COR-L47 (cell line): ENCODE measurements at places on chromosomes 2 and 18.

GRCh38 chr2:128686881-128687555 is 368.4 kb upstream of the HS6ST1 start:
- no peak for DNase-seq

DNA sequence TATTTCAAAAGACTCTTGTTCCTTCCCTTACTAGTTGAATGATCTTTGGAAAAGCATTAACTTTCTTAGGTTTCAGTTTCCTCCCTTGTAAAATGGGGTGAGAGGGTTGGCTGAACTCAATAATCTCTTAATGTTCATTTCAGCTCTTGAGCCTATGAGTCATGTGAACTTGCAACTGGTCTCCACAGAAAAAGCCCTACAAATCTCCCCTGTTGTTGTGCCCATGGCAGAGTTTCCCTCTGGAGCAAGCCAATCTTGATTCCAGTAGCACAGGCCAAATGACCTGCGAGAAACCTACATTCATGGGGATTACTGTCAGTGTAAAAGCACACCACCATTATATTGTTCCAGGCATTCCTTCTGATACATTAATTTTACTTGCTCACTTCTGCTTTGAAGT is 388.9 kb downstream of the ALK start:
- no peak for DNase-seq

GRCh38 chr2:168614172-168615018 is 158.3 kb downstream of the CERS6 start:
- no peak for DNase-seq

- no peak for DNase-seq
Measured at GRCh38 chr2:135227386-135227785, 175.3 kb downstream of the RAB3GAP1 start.

DNA sequence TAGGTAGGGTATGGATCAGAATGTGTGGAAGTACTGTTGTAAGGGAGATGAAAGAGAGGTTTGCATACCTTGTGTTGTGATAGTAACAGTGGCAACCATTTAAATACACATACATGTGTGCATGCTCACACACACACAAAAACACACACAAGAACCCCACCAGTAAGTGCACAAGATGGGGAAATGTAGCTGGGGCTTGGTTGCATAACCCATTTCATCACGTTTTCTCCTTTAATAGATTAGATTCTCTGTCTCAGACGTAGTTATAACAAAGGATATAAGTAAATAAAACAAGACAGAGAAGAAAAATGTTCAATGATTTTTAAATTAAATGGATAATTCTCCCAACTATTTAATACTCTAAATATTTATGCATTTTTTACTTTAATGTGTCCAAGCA is 13.4 kb downstream of the ARHGAP15 start:
- DNase-seq, result no peak

GRCh38 chr2:238439917-238440316 is 13.2 kb downstream of the ASB1 start:
- no peak for DNase-seq

GRCh38 chr2:176128982-176129796 is at the start of gene HOXD8:
TSS of gene HOXD8 (plus strand) at chr2:176129705. CDS start at chr2:176130367, 662 bp downstream.
- peak; percentile 64 for DNase-seq

- peak; percentile 30 for DNase-seq
Measured at GRCh38 chr2:207768168-207768865, 1.4 kb downstream of the FZD5 start.

DNA sequence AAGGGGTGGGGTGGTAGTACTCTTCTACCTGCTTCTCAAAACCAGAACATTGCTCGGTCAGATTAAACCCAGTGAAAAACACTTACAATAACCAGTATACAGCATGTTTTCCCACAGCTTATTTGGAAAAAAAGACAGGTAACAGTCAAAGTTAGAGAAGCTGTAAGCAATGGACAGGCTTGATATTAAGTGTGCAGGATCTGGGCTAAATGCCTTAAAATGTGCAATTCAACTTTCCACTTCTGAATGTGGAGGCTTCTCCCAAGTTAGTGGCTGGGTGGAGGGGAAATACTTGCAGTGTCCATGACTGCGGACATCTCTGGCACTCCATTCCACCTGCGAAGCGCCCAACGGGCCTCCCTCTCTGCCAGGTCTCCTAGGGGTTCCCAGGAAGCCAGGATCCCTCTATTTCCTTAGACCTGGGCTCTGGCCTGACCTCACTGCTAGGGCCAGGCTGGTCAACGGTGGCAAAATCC is 5.3 kb downstream of the ZEB2 start:
- DNase-seq, result no peak

- no peak for DNase-seq
Measured at GRCh38 chr18:62170857-62171256, 16.0 kb downstream of the PIGN start.

DNA sequence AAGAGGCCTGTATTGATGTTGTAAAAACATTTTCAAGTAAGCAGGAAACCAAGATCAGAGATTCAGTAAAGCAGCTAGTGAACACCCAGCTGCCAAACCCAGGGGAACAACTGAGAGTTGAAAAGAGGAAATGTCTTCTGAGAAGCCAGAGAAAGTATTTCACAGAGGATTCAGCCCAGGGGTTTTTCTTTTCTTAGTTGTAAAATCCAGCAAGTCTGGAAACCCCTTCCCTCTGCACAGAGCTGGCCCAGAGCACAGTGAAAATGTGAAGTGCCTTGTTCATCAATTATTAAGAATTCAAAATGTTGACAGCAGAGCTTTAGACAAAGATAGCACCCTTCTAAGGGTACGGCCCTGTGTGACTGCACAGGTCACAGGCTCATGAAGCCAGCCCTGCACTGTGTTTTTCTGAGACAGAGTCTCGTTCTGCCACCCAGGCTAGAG is 28.4 kb downstream of the AFF3 start:
- DNase-seq, result no peak

DNA sequence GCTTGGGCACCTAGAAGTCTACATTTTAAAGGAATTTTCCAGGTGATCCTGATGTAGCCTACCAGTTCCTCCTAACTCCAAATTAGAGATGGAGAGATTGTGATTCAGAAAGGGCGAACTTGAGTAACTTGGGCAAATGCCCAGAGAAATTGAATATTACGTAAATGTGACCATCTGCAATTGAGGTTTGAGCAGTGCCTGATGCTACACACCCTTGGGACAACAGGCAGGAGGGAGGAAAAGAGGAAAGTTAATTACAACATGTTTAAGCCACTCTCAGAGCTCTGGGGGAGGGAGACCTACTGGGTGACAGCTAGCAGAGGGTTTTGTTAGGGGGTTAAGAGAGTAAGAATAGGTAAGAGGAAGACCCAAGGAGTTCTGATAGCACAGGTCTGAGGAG is 208.9 kb downstream of the LPIN1 start:
- no peak for DNase-seq

DNA sequence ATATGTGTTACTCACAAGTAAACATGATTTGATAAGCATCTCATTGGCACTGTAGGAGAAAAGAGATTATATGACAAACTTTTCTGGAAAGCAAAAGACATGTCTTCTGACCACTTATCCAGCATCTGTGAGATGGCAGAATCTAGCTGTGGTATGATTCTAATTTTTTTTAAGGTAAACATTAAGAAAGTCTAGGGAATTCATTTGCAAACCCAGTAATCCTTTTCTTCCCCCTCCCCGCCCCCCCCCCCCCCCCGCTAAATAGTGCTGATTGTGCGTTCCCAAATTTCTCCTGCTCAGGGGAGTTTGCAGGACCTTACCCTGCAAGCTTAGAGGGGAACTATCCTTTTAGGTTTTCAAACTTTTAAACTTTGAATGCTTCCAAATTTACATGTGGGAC is 12.1 kb downstream of the MRPL44 start:
- DNase-seq, result no peak

DNA sequence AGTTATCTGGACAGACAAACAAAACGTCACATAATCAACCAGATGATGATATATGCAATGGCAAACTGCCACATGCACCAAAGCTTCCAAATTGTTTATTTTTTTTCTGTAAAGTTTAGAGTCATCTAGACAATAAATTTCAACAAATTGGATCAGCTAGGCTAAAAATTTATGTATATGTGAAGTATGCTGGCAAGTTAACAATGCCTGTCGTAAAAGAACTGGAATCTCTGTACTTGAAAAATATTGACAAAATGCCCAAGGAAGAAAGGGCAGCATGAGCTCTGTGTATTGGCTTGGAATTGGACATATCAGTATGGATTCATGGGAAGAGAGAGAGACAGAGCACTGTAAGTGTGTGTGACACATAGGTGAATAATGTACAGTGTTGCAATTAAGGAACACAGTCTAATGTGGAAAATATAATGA is 309.8 kb downstream of the ERBB4 start:
- DNase-seq, result no peak

DNA sequence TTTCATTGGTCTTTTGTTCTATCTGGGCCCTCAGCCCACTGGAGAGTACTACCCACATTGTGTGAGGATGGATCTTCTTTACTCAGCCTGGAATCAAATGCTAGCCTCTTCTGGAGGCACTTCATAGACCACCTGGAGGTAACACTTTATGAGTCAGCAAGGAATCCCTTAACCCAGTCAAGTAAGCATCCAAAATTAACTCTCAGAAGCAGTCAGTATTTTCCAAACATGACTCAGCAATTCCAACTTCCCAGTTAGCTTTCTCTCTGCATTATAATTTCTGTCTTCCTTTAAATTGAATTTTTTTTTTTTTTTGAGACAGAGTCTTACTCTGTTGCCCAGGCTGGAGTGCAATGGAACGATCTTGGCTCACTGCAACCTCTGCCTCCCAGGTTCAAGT is 142.7 kb downstream of the ACKR3 start:
- DNase-seq, result no peak

DNA sequence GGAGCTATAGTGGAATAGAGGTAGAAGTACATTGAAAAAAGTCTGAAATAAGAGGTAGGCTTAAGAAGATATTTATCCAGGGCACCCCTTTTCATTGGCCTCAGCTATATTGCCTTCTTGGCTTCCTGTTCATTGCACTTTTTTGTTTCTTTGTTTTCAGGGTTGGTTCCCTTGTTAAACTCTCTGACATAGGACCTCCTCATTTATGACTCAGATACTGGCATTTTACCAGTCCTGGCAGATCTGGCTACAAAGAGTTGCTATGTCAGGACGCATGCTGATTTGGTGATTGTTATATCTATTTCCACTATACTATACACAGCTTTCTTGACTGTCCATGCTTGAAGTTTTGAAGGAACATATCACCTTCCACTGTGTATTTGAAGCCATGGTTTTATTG is 60.0 kb downstream of the GCA start:
- DNase-seq, result no peak

- no peak for DNase-seq
Measured at GRCh38 chr2:37283207-37283606, 41.4 kb downstream of the PRKD3 start.

DNA sequence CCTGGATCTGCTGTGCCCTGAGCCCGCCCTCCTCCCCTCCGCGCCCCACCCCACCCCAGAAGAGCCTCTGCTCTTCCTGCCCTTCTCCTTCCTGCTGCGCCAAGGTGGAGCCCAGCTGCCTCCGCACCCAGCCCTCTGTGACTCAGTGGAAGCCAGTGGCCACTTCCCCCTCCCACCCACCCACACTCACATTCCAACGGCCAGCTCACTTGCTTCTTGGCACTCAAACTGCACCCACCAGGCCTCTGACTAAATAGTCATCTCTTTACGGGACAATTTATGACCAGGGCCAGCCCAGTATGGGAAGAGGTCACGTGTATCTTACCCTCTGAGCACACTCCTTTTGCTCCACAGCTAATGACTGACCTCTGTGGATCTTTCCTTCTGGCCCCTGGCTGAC is 150.4 kb upstream of the SLC1A4 start:
- DNase-seq, result no peak

GRCh38 chr2:107584577-107584976 is 242.1 kb upstream of the RGPD4 start:
- no peak for DNase-seq

- DNase-seq, result no peak
Measured at GRCh38 chr2:168678153-168678853, 124.1 kb upstream of the NOSTRIN start.

DNA sequence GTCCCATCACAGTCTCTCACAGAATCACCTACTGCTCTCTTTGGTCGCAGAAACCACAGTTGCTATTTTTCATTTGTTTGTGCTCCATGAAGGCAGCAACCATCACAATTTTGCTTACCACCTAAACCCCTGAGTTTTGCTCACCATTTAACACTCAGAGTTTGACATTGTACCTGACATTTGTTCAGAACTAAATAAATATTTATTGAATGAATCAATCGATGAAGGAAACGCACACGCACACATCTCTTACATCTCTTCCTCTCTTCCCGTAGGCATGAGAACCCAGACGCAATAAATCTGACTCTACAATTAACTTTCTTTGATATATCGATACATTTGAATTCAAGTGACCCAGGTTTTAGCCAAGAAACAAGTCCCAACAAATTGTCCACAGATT is 105.5 kb upstream of the RNF152 start:
- no peak for DNase-seq

DNA sequence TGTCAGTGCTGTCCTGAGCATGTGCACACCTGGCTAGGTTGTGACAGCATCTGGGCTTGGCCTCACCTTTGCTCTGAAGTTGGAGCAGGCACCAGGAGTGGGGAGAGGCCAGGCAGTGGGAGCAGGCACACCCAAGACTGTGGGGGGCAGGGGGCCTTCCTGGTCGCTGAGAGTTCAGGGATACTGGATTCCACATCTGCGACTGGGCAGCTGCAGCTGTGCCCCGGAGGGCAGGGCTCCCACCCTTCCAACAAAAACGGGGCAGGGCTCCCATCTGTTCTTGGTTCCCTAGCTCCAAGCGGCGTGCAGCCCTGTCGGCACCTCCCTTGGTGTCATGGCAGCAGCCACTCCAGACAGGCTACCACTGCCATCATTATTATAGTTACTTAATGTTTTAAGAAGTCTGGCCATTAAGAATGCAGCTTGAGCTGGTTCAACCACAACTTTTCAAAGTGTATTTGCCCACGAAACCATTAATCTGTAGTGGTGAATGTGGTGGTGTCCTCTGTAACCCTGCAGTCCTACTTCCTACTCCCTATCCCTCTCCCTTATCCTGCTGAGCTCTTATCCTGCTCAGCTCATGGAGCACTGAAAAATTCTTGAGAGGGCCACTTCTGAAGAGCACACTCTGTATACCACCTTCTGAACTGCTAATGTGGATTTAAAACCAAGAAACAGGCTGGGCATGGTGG is 48.0 kb upstream of the RAB1A start:
- no peak for DNase-seq

DNA sequence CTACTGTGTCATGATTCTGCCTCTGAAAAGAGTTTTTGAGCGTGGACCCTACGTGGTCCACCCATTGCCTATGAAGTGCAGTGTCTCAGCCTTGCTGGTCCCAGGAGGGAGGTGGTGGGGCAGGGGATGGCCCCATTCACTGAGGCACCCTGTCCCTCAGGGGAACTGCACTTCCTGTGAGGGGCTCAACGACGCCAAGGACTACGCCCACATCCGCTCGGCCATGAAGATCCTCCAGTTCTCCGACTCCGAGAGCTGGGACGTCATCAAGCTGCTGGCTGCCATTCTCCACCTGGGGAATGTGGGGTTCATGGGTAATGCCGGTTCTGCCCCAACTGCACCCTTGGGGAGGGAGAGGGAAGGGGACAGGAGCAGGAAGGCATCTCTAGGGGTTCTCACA is 42.5 kb downstream of the MYO7B start:
- no peak for DNase-seq

DNA sequence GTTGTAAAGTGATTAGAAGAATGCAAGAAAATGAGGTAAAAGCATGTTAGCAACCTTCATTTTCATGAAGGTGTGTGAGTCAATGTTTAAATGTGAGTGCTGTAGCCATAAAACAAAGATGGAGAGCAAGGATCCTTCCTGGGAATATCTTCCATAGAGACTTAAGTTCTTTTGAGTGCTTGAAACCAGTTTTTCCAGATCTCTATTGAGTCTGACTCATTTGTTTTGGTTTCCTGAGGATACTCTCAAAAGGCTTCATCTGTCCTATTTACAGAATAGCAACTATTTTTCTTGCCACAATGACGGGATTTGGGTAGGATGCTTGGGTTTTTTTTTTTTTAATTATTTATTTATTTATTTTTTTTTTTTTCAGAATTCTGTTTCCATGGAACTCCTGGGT is 45.9 kb upstream of the ASB1 start:
- peak; percentile 15 for DNase-seq
